Mammary epithelial cell (primary cell): ENCODE measurements at places on chromosomes 2 and 18. TPM values are rescaled to one million over a fixed set of nuclear protein-coding genes. Genes with fewer than 3 reads are reported as not detected.

DNA sequence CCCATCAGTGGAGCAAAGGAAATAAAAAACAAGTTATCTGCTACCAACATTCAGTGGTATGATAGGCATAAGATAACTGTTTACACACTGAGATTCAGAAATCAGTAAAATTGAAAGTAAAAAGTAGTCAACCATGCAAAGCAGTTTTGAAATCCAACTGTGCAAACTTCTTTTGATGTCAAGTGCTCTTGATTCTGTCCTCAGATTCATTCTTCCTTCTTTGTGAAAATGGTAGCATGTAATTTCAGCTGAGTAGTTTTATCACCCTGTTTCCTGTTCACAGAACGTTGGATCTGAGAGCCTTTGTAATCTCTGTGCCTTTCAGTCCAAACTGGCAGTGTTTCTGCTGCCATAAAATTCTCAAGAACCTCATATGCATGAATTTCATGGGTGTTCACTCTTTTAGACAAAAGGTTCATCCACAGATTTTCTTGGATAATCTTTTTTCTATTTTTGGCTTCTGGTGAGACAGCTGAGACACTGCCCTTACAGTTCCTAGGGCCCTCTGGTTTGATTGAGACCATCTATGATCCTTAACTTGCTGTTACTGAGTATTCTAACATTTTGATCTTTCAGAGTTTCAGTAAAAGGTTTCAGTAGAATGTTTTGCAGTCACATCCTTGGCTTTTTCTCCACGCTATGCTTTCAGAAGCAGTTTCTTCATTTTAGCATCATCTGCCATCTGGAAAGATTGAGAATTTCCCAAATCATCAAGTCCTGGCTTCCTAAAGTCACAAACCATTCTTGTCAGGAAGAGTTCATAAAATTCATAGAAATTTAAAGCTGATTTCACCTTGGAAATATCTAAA lies 272.3 kb upstream of the EPHA4 start:
- DNase-seq: no peak

Gene OR6B2
- total RNA-seq: not detected

Gene CGREF1
- 6.8 TPM for total RNA-seq

Gene DHX57
- 21.7 TPM for total RNA-seq

DNA sequence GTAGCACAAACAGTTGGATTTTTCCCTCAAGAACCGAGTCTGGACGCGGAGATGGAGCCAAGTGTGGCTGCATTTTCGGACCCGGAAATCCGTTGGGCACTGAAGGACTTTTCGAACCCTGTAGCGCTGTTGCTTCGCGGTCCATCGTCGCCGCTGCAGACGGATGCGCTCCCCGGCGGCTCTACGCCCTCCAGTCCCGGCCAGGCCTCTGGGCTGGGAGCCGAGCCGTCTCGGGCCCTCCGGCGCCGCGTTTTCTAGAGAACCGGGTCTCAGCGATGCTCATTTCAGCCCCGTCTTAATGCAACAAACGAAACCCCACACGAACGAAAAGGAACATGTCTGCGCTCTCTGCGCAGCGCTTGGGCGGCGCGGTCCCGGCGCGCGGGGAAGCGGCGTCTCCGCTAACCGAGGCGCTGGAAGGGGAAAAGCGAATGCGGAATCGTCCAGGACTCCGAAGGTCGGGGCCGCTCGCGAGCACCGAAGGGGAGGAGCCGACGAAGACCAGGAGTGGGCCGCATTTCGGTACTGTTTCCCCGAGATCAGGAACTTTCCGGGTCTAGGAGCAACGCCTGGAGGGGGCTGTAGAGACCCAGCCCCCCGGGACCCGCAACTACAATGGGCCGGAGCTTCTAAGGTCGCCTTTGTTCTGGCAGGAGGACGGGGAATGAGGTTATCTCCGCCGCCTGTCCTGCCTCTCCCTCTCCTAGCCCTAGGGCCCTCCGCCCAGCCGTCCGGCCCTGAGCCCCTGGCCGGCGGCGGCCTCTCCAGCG lies 3.2 kb downstream of the EMX1 start:
- no peak for DNase-seq

Gene PDE1A
- not detected for total RNA-seq

GRCh38 chr18:33184958-33185357 lies 255.6 kb downstream of the CCDC178 start:
- no peak for DNase-seq

Gene VIL1
- not detected for total RNA-seq

DNA sequence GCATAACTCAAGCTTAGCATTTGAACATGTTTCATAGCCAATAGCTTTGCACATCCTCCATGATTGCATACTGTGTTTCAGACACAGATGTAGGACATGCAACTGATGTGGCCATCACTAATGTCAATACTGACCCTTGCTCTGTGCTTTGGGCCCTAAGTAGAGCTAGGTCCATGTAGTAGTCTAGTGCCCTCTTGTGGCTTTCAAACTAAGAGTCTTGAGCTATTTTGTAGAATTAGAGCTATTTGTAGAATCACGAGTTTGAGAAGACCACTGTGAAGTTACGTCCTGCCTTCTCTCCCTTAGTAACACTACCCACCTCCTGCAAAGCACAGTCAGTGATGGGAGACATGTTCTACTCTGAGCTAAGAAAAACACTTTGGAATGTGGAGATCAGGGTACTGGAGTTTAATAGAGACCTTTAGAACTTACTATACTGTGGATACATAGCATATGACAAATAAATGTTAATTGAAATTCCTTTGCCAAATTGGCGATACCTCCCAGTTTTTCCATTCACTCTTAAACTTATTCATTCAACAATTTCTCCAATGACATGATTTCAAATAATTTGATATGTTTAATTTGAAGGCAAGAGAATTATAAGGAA lies 306.5 kb upstream of the TNP1 start:
- DNase-seq: peak; percentile 27

GRCh38 chr2:178225006-178225805 lies 30.9 kb downstream of the OSBPL6 start:
- DNase-seq: no peak

Gene STPG4
- 0.17 TPM for total RNA-seq

DNA sequence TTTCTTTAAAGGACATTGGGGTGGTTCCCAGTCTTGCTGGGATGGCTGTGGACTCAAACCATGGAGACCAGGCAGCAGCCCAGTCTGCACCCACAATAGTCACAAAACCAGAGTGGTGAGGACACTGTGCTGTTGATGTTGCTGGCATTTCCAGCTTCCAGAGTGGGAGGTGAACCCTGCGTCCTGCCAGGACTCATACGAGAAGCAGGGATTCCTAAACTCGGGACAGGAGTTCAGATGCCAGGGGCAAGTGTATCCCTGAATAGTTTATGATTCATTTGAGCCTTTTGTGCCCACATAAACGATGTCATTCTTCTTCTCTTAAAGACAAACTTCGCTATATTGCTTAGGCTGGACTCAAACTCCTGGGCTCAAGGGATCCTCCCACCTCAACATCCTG lies 62.8 kb downstream of the TCF7L1 start:
- DNase-seq: peak; percentile 39

GRCh38 chr2:44528595-44528994 lies 166.8 kb downstream of the CAMKMT start:
- DNase-seq: peak; percentile 78

DNA sequence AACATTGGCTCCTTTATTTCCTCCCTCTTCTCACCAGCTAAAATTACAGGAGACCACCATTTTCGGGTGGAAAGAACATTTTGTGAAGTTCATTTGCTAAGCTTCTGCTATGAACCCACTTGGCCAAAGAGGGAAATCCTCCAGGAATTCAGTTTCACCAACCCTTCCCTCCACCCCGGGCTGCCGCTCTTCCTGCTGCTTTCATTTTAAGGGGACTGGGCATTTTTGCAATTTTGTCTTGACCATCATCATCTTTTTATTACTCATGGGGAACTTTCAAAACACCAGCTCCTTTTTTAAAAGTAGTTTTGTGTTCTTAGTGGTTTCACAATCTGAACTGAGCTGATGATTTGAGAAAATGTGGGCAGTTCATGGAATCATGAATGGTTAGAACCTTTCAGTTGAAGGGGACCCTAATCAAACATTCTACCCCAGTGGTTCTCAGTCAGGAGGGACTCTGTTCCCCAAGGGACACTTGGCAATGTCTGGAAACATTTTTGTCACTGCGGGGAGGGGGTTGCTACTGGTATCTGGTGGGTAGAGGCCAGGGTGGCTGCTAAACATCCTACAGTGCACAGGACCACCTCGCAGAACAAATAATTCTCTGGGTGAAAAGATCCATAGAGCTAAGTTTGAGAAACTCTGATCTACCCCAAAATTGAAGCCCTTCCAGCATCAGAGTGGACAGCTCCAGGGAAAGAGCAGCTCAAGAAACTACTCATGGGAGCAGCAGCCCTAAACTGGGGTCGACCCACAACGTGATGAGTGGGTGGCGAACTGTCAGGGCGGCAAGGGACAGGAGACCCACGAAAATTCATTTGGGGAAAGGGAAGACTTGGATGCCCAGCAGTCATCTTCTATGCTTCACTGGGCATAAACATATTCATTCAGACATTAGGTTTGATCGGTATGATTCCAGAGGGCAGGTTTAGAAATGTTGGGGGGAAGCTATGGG lies 92.9 kb downstream of the ACKR3 start:
- peak; percentile 27 for DNase-seq

Gene LAMA1
- total RNA-seq: 104 TPM

Gene MPP4
- total RNA-seq: 0.50 TPM

DNA sequence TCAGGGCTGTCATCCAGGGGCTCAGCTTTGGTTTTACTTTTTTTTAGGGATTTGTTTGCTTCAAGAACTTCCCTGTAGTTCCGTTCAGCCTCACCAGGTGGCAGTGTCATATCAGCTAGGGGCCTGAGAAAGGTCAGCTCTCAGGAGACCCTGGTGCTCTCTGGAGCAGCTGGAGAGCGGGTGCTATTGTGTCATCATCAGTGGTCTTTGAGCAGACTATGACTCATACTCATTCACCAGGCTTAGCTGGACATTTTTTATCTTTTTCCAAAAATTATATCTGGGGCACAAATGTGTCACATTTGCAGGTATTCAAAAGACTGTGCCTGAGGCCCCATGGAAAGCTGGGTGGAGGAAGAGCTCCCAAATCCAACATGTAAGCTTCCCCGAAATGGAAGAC lies 24.4 kb downstream of the ZNF892 start:
- DNase-seq: peak; percentile 57

GRCh38 chr2:62217970-62218369 lies 22.1 kb downstream of the B3GNT2 start:
- no peak for DNase-seq

GRCh38 chr18:80210312-80211083 lies 36.8 kb downstream of the PARD6G start:
- DNase-seq: peak; percentile 79

Gene ANAPC1
- 50.3 TPM for total RNA-seq

Gene CRYGC
- 0.52 TPM in 1 of 2 replicates, not detected in the other for total RNA-seq

DNA sequence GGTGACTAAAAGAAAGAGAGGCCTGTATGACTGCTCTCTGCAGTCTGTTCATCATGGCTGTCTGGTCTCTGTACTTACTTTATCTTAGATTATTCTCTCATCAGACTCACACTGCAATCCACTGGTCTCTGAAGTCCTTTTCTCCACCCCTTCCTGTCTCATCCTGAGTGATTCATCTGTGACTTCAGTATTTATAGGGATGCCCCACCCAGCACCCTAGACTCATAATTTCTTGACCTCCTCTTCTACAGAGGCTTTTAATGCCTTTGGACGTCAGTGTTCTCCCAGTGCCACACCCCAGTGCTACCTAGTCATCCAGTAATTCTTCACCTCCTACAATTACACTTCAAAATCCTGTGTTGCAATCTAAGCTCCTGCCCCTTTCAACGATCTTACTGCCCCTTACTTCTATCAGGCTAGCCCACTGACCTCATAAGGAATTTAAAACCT lies 14.9 kb upstream of the ITPRID2 start:
- peak; percentile 98 for DNase-seq

- no peak for DNase-seq
These were observed 31.8 kb upstream of the SLC8A1 start for GRCh38 chr2:40483549-40484243.

DNA sequence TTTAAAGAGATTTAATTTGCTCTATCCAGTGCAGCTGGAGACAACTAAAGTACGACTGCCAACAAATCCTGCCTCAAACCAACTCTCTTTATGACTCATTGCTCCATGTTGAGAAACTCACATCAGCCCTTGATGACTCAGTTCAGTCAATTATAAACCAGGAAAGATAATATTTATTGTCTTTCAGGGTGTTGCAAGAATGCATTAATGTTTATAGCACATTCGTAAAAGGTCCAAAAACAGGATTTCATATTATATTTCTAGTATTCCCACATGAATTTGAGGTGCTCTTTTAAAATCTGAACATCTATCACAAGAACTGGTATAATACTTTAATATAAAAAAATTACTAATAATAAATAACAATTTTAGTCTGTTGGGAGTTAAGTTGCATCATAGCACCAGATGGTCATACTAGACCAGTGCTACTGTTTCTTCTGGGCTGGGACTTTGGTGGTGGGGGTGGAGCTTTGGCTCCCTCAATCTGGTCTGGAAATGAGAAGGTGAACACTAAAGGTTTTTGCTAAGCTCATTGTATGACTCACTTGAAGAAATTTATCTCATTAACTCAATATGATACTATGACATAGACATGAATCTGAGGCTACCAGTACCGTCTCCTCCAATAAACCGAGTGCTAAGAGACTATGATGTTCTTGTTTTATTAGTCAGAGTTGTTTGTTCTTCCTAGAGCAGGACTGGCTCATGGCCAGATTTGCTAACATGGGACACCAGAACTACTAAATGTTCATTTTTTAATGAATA lies 26.6 kb upstream of the MAP3K20 start:
- peak; percentile 99 for DNase-seq

Gene PROC
- 2.7 TPM for total RNA-seq

- DNase-seq: peak; percentile 82
These were observed 62.0 kb upstream of the ATL2 start for GRCh38 chr2:38438883-38439612.

Gene TUBB8B
- total RNA-seq: not detected

Gene TMEFF2
- total RNA-seq: not detected

GRCh38 chr2:189249171-189249570 lies 69.6 kb upstream of the COL5A2 start:
- peak; percentile 32 for DNase-seq

GRCh38 chr2:148726228-148726627 lies 81.7 kb downstream of the EPC2 start:
- peak; percentile 11 for DNase-seq

Gene GALNT5
- total RNA-seq: 17.1 and 33.7 TPM in 2 replicates

DNA sequence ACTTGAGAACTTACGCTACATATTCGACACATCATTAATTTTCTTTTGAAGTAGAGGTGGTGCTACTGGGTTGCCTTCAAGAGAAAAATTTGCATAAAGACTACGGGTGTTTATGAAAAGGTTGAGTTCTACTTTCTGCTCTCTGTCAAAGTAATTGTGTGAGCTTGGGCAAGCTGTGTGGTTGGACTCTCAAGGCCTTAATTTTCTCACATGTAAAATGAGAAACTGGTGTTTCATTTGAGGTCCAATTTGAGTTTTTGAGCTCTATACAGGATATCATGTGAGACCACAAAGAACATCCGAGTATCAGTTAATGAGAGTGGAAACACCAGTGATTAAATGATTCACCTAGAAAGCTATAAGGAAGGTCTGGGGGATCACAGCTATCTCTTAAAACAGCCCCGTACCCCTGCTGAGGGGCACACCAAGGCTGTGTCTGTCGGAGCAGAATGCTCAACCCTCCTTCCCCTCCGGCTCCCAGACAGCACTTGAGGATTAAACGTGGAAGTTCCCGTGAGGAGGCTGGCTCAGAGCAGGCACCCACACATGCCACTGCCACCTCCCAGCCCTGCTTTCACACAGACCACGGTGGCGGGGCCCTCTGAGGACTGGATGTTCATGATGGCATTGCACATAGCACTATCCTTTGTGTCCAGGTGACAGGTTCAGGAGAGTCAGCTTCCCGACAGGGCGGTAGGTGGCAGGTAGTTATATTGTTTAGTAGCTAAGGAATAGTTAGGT lies 191.8 kb downstream of the RNF144A start:
- no peak for DNase-seq

Gene KIF5C
- total RNA-seq: under 0.01 TPM

Gene PHOSPHO2
- 3.4 and 3.8 TPM in 2 replicates for total RNA-seq

GRCh38 chr2:109168086-109168485 lies 39.1 kb downstream of the SH3RF3 start:
- DNase-seq: no peak
